RKO (cell line): ENCODE measurements at places on chromosomes 11 and 22.
A peak's percentile ranks its signal among the peaks of the same experiment; 100 is the strongest.

GRCh38 chr11:95917193-95918036 lies 6.5 kb downstream of the MTMR2 start:
- DNase-seq: no peak

DNA sequence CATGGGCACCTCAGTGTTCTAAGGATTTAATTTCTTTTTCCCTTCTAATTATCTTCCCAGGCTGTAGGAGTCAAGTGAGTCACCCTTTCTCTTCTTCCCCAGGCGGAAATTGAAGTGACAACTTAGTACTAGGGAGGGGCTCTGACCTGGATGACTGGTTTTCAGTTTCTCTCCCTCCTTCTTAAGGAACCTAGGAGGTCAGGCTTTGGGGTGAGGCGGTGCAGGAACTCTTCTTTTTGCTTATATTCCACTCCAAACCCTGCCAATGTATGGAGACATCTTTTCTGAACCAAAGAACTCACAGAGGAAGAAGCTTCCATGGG lies 12.6 kb downstream of the ZDHHC5 start:
- DNase-seq: peak; percentile 41

DNA sequence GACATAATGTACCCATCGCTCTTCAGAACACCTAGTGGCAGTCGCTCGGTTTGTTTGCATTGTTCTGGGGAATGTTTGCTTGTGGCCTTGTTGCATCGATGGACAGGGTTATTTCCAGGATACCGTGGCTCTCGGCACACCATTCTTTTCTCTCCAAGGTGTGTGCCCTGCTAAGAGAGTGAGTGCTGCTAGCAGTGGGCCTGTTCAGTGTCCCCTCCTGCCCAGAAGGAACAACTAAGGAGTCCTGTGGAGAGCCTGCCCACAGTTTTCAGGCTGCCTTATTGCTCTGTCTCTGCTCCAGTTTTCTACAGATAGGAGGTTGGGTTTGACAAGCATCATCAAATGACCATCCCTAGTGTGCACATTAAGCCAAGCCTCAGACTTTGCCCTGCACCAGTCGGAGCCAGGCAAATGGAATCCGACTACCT lies 1.4 kb downstream of the CRY2 start:
- no peak for DNase-seq

DNA sequence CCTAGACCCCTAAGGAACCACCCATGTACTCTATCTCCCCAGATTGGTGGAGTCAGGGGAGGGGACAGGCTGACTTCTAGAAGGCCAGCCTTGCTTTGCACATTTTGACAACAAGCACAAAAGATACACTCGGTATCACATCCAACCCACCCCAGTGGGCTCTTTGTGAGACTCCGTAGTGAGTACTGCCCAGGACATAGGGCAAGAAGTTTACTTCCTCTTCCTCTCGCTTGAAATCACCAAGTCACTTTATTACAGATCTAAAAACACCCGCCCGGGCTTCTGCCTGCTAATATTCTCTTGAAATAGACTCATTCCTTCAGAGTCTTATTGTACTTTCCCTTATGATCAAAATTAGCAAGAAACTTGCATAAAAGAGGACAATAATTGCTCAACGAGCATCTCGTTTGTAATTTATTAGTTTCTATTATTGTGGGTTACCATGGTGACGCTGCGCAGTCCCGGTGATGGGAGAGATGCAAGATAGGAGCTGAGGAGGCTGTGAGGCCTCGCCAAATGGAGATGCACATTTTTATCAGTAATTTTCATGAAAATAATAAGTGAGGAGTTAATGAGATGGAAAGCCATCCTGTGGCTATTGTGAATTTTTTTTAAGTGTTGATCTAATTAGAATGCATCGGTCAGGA lies 96.9 kb downstream of the FEZ1 start:
- no peak for DNase-seq

DNA sequence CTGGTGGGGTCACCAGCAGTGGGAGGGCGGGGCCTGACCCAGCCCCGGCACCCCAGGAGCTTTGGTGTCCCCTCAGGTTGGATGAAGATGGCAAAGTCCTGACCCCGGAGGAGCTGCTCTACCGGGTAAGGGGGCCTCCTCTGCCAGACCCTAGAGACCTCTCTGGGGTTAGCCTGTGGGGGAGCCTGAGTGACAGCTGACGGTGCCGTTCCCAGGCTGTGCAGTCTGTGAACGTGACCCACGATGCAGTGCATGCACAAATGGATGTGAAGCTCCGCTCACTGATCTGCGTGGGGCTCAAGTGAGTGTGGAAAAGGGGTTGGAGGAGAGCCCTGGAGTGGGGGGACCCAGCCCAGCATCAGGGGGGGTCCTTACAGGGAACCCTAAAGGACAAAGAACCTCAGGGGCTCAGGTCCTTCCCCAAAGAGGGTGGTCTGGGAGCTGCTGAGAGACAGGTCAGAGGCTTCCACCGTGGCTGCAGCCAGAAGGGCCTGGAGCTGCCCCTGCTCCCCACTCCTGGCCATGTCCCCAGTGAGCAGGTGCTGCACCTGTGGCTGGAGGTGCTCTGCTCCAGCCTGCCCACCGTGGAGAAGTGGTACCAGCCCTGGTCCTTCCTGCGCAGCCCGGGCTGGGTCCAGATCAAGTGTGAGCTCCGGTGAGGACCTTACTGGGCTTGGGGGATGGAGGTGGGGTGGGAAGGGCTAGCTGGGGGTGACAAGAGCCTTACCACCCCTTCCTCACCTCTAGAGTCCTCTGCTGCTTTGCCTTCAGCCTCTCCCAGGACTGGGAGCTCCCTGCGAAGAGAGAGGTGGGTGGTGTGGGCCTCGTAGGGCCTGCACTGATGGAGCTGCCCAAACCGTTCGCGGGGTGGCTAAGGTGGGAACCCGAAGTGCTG lies 38.6 kb downstream of the SGSM3 start:
- no peak for DNase-seq

DNA sequence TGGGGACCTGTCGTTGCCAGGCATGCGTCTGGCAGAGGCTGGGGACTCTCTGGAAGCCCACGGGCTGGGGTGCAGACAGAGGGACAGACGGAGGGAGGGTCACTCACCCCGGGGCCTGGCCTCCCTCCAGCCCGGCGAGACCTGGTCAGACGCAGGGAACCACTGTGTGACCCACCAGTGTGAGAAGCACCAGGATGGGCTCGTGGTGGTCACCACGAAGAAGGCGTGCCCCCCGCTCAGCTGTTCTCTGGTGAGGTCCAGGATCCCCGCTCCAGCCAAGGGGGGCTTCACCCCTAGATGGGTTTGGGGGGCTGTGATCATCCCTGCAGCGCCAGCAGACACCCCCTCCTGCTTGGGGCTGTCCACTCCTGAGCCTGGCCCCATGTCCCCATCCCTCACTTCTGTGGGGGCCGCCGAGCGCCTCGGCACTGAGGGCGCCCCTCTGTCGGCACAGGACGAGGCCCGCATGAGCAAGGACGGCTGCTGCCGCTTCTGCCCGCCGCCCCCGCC lies 23.6 kb upstream of the MUC5B start:
- DNase-seq: no peak

GRCh38 chr22:44625981-44626687 lies 75.9 kb upstream of the PRR5 start:
- peak; percentile 56 for DNase-seq

- peak; percentile 12 for DNase-seq
Observed at GRCh38 chr22:35634943-35635540, 13.2 kb upstream of the APOL6 start.

- DNase-seq: no peak
Observed at GRCh38 chr11:128214263-128214662, 373.1 kb downstream of the ETS1 start.

- DNase-seq: no peak
Observed at GRCh38 chr11:94849839-94850238, 81.7 kb downstream of the AMOTL1 start.

- no peak for DNase-seq
Observed at GRCh38 chr11:35012467-35013191, 96.2 kb downstream of the PDHX start.

DNA sequence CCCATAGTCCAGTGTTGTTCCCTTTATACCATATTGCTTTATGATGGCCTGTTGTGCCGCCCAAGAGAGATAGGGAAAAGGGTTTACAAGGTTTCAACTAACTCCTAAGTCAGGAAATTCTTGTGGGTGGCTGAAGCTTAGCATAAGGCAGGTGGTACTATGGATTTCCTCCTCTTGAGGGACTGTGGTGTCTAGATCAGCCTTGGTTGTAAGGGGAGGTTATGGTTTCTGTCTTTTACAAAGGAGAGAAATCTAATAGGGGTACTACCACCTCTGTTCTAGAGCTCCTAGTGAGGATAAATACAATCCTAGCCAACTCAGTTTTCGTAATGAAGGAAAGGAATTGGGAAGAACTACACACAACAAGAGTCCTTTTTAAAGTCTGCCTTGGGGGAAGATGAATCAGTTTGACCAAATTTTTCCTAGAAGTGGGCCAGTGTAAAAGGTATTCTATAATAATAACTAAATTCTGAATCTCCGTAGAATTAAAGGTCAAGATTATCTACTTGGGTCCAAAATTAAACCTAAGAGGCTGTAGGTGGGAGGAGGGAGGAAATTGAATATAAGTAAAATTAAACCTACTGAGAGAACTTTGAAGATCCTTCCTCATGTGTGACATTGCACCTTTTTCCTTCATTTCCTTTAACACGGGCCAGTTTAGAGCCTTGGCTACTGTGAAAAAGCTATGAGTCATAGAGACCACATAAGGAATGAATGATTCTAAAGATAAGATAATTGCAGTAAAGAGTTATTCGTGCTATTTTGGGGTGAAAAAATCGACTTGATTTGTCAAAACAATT lies 17.2 kb downstream of the DLAT start:
- DNase-seq: no peak

- no peak for DNase-seq
Observed at GRCh38 chr11:58451585-58451984, 9.5 kb upstream of the OR5B12 start.

GRCh38 chr11:6943131-6943530 lies 16.9 kb downstream of the ZNF215 start:
- DNase-seq: no peak

DNA sequence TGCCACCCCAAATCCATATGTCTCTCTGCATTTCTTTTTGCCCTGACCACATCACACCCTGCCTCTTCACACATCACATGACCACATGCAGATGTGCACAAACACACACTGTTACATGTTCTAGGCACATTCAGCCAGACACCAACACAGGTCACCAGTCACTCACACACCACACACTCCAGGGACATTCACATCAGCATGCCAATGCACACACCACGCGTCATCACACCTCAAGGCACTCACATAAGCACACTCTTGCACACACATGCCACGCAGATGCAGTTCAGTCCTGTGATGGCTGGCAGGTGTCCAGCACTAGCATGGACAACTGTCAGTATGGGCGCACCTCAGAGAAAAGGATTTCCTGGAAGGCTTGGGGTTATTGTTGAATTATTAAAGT lies 77.0 kb upstream of the MYOD1 start:
- DNase-seq: no peak

GRCh38 chr22:29727131-29727523 lies 7.3 kb downstream of the CABP7 start:
- peak; percentile 43 for DNase-seq

- no peak for DNase-seq
Observed at GRCh38 chr22:26169315-26170111, at the start of gene SEZ6L. Gene SEZ6L, plus strand, starts transcription at chr22:26169462. Its CDS starts 208 bp downstream, at chr22:26169670.

DNA sequence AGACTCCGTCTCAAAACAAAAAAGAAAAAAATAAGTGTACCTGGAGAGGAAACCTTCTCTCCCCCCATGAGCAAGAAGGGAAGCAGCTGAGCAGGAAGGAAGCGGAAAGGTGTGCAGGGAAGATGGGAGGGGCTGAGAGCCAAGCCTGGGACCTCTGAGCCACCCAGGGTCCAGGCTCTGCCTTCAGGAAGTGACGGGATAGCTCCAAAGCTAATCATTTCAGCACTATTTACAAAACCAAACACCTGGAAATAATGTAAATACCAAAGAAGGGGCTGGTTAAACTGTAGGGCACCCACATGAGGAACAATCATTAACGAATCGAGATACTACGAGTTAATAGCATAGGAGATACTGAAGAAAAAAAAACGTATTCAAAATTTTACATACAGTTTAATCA lies 27.9 kb downstream of the ARRB1 start:
- DNase-seq: no peak

GRCh38 chr22:32570501-32570900 lies 95.9 kb downstream of the FBXO7 start:
- DNase-seq: no peak

DNA sequence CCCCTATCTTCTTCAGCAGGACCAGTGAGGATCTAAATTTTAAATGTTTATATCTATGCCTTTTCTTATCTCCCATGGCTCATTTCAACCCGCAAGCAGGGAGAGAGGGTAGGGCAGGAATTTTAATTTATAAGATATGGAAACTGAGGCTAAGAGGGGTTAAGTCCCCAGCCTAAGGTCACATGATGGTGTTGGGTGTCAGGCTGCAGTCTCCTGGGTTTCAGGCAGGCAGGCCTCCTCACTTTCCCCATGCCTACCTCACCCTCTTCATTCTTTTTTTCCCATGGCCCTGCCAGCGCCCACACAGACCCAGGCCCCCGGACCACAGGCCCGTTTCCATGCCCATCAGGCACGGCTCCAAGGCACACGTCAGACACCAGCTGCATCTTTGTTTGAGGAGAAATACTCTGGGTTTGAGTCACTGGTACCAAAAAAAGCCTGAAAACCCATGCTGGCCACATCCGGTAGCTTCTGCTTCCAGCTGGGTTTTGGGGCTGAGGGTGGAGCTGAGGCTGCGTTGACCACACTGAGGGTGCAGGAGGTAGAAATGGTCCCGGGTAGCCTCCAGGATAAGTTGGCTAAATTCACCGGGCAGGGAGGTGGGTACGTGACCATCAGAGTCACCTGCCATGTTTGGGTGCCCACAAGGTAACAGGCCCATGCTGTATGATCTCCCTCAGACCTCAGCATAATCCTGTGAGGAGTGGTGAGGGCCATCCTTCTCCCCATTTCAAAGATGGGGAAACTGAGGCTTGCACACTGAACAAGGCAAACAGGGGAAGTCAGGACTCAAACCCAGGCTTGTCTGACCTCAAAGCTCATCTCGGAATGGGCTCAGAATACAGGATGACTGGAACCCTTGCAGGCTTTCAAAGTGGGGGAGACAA lies 7.5 kb downstream of the CRYBB1 start:
- peak; percentile 78 for DNase-seq

GRCh38 chr11:126624506-126624905 lies 269.0 kb downstream of the ST3GAL4 start:
- no peak for DNase-seq

DNA sequence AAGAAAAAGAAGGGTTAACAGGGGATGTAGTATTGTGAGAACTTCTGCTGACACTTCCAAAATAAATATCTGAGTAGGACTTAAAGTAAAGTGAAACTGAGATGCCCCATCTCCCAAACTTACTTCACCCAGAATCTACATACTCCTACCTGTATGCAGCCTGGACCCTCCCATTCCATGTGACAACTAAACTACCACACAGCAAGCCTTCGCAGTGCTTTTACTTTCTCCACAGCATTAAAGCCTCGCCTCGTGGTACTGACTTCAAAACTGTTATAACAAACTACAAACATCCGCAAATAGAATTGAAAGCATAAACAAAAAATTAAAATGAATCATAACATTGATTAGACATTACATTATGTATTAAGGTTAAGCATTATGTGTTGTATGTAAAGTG lies 985 bp downstream of the MPZL2 start:
- no peak for DNase-seq

DNA sequence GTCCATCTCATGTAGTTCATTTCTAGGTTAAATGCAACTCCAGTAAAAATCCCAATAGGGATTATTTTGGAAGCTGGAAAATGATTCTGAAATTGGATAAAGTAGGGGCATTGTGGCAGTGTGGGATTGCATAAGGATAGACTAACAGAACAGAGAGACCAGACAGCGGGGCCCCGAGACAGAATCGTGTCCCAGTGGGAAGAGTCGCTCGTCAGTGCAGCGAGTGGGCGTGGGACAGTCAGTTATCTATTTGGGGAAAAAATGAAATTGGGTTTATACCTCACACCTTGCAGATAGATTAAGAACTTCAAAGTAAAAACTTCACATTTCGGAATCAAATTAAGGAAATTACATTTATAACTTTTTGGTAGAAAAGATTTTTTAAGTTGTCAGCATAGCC lies 10.6 kb downstream of the SART1 start:
- DNase-seq: no peak
